Right kidney (tissue), 9 donors: ENCODE measurements at places on chromosomes 2 and 18.

GRCh38 chr2:83595926-83596325 lies 863.2 kb downstream of the SUCLG1 start:
- DNase-seq, result no peak

- no peak for DNase-seq
These were observed 89.6 kb downstream of the NBEAL1 start for GRCh38 chr2:203104273-203104672.

DNA sequence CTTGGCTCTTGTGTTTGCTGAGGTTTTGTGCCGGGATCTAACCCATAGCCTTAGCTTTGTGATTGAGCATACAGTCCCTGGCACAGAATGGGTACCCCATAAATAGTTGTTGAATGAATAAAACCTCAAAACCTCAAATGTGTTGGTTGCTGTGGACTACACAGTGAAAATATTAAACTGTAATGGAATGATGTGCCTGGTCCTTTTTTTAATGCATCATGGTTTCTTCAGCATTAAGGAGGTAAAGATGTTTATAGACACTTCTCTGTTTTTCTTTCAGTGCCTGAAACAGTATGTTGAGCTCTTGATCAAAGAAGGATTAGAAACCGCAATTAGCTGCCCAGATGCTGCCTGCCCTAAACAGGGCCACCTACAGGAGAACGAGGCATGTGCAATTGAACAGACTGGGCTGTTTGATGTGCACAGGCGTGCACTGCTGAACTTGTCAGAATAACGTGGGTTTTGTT lies 97.0 kb downstream of the RNF144A start:
- DNase-seq, result no peak

DNA sequence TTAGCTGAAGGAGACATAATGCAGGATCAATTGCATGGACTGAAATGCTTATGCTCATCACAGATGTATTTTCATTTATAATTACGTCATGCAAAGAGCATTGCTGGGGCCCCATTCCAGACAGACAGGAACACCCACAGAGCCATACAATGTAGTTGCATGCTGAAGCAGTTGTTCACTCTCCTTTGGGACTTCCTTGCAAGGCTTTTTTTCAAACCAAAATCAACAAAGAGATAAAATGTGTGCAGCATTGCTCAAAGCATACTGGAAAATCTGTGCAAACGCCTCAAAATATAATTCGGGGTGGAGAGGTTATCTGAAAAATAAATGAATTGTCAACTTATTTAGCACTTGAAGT lies 463.2 kb downstream of the CDH2 start:
- no peak for DNase-seq

DNA sequence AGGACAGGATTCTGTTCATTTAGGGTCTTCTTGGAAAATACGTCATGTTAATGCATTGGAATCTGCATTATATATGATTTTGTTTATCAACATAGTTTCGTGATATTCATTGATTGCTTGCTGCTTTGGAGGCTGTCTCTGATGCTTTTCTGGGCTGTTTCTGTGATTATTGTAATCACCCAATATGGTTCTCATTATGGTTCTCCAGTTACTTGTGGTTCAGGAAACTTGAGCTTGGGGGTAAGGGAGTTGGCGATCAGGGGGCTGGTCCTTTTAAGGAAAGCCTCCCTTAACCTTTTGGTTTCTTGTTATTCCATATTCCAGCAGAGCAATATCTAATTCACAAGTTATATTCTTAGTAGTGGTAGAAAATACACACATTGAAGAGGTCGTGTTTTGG lies 17.4 kb upstream of the STON1 start:
- DNase-seq, result no peak

GRCh38 chr2:195636890-195637289 lies 20.1 kb upstream of the SLC39A10 start:
- DNase-seq, result no peak

DNA sequence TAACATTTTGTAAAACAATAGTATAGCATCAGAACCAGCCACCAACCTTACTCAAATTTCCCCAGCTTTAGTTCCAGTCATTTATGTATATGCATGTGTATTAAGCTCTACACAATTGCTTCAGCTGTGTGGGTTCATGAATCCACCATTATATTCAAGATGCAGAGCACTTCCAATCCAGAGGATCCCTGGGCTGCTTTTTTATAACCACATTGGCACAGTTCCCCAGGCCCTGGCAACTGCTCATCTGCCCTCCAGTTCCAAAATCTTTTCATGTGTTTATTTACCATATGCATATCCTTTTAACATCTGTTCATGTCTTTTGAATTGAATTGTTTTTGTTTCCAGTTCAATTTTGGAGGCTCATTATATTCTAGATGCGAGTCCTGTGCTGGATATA lies 482.9 kb upstream of the HS6ST1 start:
- no peak for DNase-seq

DNA sequence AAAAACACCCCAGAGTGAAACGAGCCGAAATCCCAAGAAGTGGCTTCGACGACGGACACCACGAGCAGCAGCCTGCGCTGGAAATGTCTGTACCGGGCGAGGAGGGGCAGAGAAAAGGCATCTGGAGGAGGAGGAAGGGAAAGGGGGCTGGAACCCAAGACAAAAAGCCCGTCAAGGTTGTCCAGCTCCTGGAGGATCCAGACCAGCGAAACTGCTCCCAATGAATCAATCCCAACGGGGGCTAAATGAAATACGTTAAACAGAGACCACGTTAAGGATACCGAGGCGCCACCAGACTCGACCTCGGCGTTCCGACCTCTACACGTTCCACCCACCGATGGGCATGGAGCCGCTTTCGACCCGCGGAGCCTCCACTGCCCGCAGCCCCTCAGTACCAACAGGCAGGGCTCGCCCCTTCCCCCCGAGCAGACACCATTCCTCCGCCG lies 400 bp downstream of the CCDC88A start:
- DNase-seq, result peak; percentile 93

- DNase-seq, result no peak
These were observed 74.2 kb downstream of the DOCK10 start for GRCh38 chr2:224968051-224968450.

- DNase-seq, result no peak
These were observed 60.0 kb downstream of the MAPK4 start for GRCh38 chr18:50619861-50620275.

DNA sequence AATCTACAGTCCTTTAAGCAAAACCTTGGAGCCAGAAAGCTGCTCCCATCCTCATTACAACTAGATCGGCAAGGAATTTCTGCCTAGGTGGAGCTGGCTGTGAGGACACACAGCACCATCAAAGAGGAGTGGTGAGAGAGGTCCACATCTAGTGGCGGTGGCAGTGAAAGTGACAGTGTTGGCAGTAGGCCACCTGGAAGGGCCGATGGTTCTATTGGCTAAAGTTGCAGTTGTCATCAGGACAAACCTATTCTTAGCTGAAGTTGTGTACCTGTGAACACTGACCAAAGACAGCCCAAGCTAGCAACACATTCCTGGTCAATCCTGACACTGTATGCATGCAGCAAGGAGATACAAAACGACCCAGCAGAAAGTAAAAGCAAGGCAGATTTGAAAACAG lies 218.1 kb upstream of the CHAC2 start:
- no peak for DNase-seq

GRCh38 chr2:208034503-208035140 lies 9.3 kb upstream of the PLEKHM3 start:
- no peak for DNase-seq

GRCh38 chr2:234496055-234496834 lies 636 bp downstream of the ARL4C start:
- peak; percentile 75 for DNase-seq

- no peak for DNase-seq
These were observed 172.1 kb downstream of the GFPT1 start for GRCh38 chr2:69214898-69215297.

DNA sequence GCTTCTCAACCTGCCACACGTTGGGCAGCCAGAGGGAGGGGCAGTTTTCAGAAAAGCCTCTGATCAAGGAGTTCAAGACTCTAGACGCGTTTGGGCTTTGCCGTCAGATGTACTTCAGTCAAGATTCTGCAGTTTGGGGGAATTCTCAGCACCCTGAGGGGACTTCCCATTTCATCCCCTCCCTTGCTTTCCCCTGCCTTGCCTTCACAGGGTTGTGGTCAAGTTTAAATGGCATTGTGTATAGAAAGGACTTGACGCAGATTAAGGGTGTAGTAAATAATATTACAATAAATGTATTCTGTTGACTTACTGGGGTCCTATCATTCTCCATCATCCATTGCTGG lies 198.3 kb upstream of the NABP1 start:
- DNase-seq, result no peak

GRCh38 chr2:111923276-111923804 lies 24.9 kb downstream of the MERTK start:
- no peak for DNase-seq

- DNase-seq, result no peak
These were observed 72.0 kb upstream of the SH3BP4 start for GRCh38 chr2:234879671-234880455.

- no peak for DNase-seq
These were observed 21.6 kb upstream of the GPR75 start for GRCh38 chr2:53881360-53881759.

DNA sequence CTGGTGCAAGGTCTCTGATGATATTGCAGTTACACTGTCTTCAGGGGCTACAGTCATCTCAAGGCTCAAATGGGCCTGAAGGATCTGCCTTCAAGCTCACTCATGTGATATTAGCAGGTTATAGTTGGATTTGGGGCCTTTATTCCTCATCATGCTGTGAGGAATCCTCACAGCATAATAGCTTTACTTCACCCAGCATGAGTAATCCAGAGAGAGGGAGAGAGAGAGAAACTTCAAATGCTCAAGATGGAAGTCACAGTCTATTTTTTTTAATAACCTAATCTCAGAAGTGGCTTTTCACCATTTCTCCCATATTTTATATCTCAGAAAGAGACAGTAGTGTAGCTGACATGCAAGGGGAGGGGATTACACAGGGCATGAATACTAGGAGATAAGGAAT lies 658.7 kb downstream of the EPHA4 start:
- no peak for DNase-seq

DNA sequence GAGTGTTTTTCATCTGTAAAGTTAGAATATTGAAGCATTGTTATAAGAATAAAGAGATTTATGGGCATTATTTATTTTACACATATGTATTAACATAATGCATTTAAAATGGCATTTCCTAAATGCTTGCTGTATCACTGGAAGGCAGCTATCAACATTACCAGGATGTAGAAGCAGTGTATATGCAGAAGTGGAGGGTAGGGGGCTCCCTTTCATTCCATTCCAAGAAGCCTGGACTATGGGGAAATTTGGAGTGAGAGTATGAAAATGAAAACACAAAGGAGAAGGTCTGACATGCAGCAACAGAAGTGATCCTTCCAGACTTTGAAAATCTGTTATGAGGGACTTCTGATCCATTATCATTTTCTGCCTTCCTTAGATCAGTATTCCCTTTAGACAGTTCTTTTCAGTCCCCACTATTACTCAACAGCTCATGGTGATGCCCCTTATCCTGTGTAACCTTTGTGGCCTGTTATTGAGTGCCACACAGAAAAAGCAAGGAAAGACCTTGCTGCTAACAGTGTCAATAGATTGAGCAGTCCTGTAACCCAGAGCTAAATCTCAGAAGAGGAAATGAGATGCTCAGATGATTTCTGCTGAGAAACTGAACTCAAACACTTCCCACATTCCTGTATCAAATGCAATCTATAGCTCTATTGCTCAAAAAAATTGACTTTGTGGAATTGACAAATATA lies 216.6 kb downstream of the HNMT start:
- DNase-seq, result no peak

- DNase-seq, result no peak
These were observed 453.9 kb upstream of the TRIB2 start for GRCh38 chr2:12262681-12263436.

- no peak for DNase-seq
These were observed 83.3 kb upstream of the EPAS1 start for GRCh38 chr2:46213906-46214305.

- DNase-seq, result no peak
These were observed 158.9 kb upstream of the MEIS1 start for GRCh38 chr2:66275984-66276383.

GRCh38 chr2:216776066-216776850 lies 80.9 kb upstream of the IGFBP5 start:
- DNase-seq, result peak; percentile 40

GRCh38 chr18:64929036-64929435 lies 780.1 kb upstream of the LINC00305 start:
- no peak for DNase-seq

DNA sequence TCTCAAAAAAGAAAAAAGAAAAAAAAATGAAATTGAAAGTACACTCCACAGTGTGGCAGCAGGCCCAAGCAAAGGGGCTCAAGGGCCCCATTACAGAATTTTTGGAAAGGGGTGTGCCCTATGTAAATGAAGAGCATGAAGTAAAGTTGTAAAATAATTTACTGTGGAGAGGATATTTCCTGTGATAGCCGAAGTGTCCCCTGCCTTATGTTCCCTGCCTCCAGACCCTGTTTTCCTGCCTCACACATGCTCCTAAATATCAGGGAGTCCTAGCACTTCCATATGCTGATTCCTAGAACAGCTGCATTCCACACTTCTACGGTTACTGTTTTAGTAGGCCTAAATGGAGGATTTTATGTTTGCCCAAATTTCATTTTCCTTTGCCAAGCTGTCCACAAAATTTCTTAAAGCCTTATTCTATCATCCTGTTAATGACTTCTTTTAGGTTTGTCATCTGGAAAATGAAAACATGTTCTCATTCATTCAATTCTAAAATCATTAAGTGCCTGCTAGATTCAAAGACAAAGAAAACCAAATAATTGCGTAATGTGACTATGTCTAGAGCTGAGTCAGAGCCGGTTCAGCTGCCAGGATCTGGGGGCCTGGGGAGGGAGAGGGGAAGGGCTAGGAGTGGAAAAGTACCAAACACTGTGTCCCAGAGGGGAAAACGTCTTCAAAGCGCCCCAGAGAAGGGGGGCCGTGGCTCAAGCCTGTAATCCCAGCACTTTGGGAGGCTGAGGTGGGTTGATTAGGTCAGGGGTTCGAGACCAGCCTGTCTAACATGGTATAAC lies 25.9 kb upstream of the IMPA2 start:
- no peak for DNase-seq

GRCh38 chr2:96156926-96157648 lies 11.8 kb upstream of the DUSP2 start:
- no peak for DNase-seq
